H1 (cell line): ENCODE measurements at places on chromosomes 16 and 17. TPM values are rescaled to one million over a fixed set of nuclear protein-coding genes. Genes with fewer than 3 reads are reported as not detected.

- H3K27me3 ChIP-seq, result no peaks in the 10 kb centered on the region
- DNase-seq, result no peak
- H3K4me1 ChIP-seq, result no peaks in the 10 kb centered on the region; the same call in 1 of the 2 replicates
- no peaks in the 10 kb centered on the region for H3K36me3 ChIP-seq
Observed at GRCh38 chr16:72835086-72835485, 212.8 kb downstream of the ZFHX3 start.

IKZF3 gene
- total RNA-seq, result 0.52 and 0.56 TPM in 2 replicates

QRICH2 gene
- total RNA-seq, result 2.8 and 3.2 TPM in 2 replicates

- no peak overlapping the region for H3K4me3 ChIP-seq
- H3K27me3 ChIP-seq, result no peaks in the 10 kb centered on the region
- H3K4me1 ChIP-seq, result no peaks in the 10 kb centered on the region
- no peak overlapping the region for H3K27ac ChIP-seq
Observed at GRCh38 chr16:80027007-80027965, 426.7 kb upstream of the MAF start.

BEAN1 gene
- not detected in 2 replicates for total RNA-seq

GRCh38 chr16:27152121-27152520, 51.2 kb upstream of the KDM8 start:
- DNase-seq, result no peak
- no peaks in the 10 kb centered on the region for H3K36me3 ChIP-seq
- H3K4me1 ChIP-seq, result no peaks in the 10 kb centered on the region
- H3K27me3 ChIP-seq, result no peaks in the 10 kb centered on the region
- H3K4me3 ChIP-seq, result no peak overlapping the region

DNA sequence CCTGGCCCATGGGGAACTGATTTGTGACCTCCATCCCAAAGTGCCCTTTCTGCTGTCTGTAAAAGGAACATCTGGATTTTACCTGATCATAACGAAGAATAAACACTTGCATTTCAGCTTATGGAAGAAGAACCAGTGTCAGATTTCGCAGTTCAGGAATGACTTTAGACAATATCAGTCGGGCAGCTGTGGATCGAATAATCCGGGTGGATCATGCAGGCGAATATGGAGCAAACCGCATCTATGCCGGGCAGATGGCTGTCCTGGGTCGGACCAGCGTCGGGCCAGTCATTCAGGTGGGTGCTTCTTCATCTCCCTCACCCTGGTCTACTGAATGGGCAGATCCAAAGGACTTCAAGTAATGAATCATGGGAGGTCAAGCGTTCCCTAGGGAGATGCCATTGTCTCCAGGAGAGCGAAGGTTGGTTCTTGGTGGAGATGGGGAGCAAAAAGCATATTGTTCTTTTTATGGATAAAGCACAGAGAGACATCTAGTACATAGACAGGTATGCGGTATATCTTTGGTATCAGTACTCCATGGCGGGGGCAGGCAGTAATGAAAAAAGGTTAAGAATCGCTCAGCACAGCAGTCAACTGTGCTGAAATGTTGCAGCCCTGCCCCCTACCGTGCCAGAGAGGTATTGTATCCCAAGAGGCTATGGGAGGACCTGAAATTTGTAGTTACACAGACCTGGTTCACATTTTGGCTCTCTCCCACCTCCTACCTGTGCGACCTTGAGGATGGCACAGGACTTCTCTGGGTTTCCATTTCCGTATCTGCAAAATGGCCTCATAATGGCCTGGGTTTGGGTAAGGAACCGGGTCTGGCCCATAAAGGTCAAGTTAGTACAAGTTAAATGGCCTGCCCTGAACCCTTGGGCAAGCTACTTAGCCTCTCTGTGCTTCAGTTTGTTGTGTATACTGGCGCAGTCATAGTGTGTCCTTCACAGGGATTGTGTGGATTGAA, 4.7 kb downstream of the COQ7 start:
- no peaks in the 10 kb centered on the region; the same call in 1 of the 2 replicates for H3K36me3 ChIP-seq
- H3K4me3 ChIP-seq, result no peak overlapping the region
- H3K4me1 ChIP-seq, result no peaks in the 10 kb centered on the region
- no peaks in the 10 kb centered on the region for H3K27me3 ChIP-seq

- no peak overlapping the region for H3K4me3 ChIP-seq
- DNase-seq, result no peak
- no peaks in the 10 kb centered on the region for H3K36me3 ChIP-seq
- H3K27me3 ChIP-seq, result no peaks in the 10 kb centered on the region
- H3K4me1 ChIP-seq, result peaks cover 10% of the 10 kb centered on the region
Observed at GRCh38 chr17:67492251-67492740, 115.2 kb downstream of the PITPNC1 start.

CHST4 gene
- total RNA-seq, result 11.7 and 12.1 TPM in 2 replicates

DNA sequence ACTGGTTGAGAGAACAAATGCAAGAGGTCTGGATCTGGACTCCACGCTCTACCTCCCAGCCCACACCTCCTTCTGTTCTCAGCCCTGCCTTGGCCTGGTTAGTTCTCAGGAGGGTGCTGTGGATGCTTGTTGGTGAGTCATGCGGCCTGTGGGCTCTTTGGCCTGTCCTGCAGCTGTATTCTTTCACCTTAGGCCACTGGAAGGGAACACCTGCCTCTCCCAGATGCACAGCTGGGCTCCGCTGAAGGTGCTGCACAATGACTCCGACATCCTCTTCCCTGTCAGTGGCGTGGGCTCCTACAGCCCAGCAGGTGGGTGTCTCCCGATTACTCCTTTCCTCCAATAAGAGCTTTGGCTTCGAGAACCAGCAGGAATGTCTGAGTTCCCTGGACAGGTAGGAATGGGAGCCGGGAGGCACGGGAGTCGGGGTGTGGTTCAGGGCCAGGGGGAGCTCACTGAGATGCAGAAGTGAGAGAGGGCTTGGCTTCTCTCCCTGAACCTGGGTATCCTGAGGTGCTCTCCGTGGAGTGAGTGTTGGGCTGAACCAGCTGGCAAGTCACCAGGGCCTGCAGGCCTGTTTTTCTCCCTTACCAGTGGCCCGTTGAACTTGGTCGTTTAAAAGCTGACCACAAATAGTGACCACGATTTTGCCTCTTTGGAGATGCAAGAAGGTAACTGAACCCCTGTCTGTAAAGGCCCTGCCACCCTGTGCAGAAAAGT, 85.0 kb downstream of the SNX29 start:
- no peaks in the 10 kb centered on the region for H3K36me3 ChIP-seq
- no peaks in the 10 kb centered on the region for H3K4me1 ChIP-seq
- no peak overlapping the region for H3K4me3 ChIP-seq
- no peak for DNase-seq
- H3K27ac ChIP-seq, result no peak overlapping the region
- no peaks in the 10 kb centered on the region for H3K27me3 ChIP-seq

DNA sequence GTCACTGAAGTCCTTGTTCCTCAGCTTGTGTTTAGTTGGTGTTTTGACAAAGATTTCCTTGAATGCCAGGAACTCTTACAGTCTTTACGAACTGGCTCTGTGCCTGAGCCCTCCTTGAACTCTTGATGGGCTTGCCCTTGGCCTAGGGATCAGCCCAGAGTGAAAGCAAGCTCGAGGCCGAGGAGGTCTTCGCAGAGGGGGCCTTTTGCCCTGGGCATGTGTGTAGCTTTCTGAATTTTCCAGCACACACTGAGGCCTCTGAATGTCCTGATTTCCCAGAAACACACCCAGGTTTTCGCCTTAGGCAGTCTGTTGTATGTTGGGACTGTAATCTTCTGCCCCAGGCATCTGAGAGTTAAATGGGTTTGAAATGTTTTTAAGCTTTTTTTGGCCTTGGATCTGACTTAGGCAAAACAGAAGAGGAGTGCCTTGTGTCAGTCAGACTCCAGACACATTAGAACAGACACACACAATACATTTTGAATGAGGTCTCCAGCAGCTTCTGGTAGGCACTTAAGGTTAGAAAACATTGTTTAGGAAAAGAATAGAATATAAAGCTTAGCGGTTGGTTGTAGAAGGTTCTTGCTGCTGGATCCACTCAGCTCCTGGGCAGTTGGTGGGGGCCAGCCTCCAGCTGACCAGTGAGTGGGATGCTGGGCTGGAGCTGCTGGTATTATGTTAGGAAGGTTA, 17.1 kb downstream of the FOXK2 start:
- DNase-seq, result no peak
- H3K27me3 ChIP-seq, result no peaks in the 10 kb centered on the region
- H3K4me3 ChIP-seq, result no peak overlapping the region
- peaks cover 3% of the 10 kb centered on the region for H3K4me1 ChIP-seq
- H3K27ac ChIP-seq, result peak overlapping the region; percentile 38; the same call in 1 of the 2 replicates

DNA sequence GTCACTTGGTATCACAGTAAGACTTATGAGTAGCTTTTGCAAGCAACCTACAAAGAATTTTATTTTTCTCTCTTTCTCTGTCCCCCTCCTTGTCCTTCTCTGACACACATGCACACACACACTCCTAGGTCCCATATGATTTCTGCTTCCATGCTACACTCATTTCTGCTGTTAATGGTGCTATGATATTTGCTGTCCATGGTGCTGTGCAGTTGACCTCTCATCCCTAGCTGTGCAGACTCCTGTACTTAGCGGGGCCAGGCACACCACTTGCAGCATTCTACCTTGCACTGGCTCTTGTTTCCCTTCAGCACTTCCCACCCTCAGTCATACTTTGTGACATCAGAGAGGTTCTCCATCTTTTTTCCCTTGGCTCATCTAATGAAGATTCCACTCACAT, 158.9 kb upstream of the CNTNAP4 start:
- no peaks in the 10 kb centered on the region for H3K27me3 ChIP-seq
- H3K27ac ChIP-seq, result no peak overlapping the region
- no peaks in the 10 kb centered on the region for H3K36me3 ChIP-seq
- no peak overlapping the region for H3K4me3 ChIP-seq
- no peak for DNase-seq

DNA sequence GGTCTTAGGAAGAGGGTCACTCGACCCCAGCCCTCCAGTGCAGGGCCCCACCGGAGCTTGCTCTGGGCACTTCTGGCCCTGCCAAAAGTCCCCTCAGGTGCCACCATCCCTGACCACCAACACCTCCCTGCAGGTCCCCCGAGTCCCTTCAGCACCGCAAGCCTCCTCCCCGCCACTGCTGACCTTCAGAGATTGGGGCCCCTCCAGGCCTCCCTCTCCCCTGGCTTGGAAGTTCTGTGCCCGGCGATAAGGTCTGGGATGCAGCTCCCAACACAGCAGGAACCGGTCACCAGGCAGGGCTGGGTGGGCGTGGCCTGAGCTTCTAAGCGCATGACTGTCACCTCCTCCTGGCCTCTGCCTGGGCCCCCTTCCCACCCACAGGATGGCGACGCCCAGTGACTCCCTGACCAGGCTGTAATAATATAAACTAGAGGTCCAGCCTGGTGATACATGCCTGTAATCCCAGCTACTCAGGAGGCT, 11.2 kb downstream of the PIEZO1 start:
- H3K27ac ChIP-seq, result no peak overlapping the region
- no peak for DNase-seq
- no peak overlapping the region for H3K4me3 ChIP-seq
- no peaks in the 10 kb centered on the region for H3K27me3 ChIP-seq
- H3K36me3 ChIP-seq, result no peaks in the 10 kb centered on the region

- no peak overlapping the region for H3K4me3 ChIP-seq
- H3K27ac ChIP-seq, result no peak overlapping the region
- no peaks in the 10 kb centered on the region for H3K27me3 ChIP-seq
- peaks cover 52% of the 10 kb centered on the region for H3K36me3 ChIP-seq
- no peak for DNase-seq
- H3K4me1 ChIP-seq, result peaks cover 8% of the 10 kb centered on the region; the same call in 1 of the 2 replicates
Observed at GRCh38 chr17:8147805-8148404, 4.3 kb downstream of the PER1 start.

FUS gene
- total RNA-seq, result 685 and 686 TPM in 2 replicates

GRCh38 chr17:58338841-58339754, 10.5 kb upstream of the TSPOAP1 start:
- DNase-seq, result no peak
- peaks cover 4% of the 10 kb centered on the region for H3K4me1 ChIP-seq
- H3K27ac ChIP-seq, result peak overlapping the region; percentile 70

GRCh38 chr17:82458179-82458884, at the start of gene NARF:
NARF (plus strand) TSS chr17:82458741; CDS start chr17:82458804, 63 bp downstream.
- H3K4me1 ChIP-seq, result peaks cover 8% of the 10 kb centered on the region
- H3K27me3 ChIP-seq, result no peaks in the 10 kb centered on the region
- peak within 1 kb of the TSS; percentile 77 for H3K4me3 ChIP-seq
- H3K36me3 ChIP-seq, result peaks cover 10% of the 10 kb centered on the region
- peak; percentile 88 for DNase-seq

DNA sequence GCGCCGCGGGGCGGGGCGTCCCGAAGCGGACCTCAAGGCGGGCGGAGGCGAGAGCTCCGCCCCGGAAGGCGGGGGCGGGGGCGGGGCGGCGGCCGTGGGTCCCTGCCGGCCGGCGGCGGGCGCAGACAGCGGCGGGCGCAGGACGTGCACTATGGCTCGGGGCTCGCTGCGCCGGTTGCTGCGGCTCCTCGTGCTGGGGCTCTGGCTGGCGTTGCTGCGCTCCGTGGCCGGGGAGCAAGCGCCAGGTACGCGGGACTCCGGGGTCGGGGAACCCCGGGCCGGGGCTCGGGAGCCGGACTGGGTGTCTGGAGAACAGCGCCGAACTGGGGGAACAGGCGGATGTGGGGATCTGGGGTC, at the start of gene TNFRSF12A:
Gene TNFRSF12A, plus strand, starts transcription at position 122 of the 357 bp plus-strand sequence. Its CDS starts 30 bp downstream, at position 152.
- peak within 1 kb of the TSS; percentile 83 for H3K27ac ChIP-seq
- H3K27me3 ChIP-seq, result no peaks in the 10 kb centered on the region
- peak within 1 kb of the TSS; percentile 94 for H3K4me3 ChIP-seq
- H3K4me1 ChIP-seq, result peaks cover 27% of the 10 kb centered on the region

- no peak for DNase-seq
- H3K27ac ChIP-seq, result no peak overlapping the region
- H3K36me3 ChIP-seq, result no peaks in the 10 kb centered on the region
- H3K27me3 ChIP-seq, result no peaks in the 10 kb centered on the region
- H3K4me1 ChIP-seq, result no peaks in the 10 kb centered on the region
Observed at GRCh38 chr17:21090902-21091618, 35.7 kb upstream of the DHRS7B start.

DNA sequence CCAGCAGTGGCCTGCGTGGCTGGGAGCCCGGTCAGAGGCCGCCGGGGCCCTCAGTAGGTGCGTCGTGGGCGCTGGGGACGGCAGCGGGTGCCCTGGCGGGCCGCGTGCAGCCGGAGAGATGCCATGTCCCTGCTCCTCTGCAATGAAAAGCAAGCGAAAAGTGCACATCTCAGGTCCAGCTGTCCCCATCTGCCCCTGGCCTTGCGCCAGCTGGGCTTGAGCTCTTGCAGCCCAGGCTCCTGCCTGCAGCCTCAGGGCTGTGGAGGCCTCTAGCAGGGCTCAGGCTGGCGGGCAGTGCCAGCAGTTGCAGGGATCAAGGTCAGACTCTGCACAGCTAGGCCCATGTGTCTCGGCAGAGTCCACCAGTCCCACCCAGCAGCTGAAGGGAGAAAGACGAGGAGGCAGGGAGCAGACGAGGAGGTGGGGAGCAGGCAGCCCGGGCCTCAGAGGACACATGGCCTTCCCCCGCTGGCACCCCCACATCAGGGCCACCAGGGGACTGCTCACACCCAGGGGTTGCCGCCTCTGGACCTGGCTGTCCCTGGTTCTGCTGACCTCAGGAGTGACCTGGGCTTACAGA, 11.2 kb downstream of the SLC16A3 start:
- H3K4me1 ChIP-seq, result peaks cover 4% of the 10 kb centered on the region; the same call in 1 of the 2 replicates
- H3K36me3 ChIP-seq, result peaks cover 21% of the 10 kb centered on the region
- H3K4me3 ChIP-seq, result no peak overlapping the region
- H3K27me3 ChIP-seq, result no peaks in the 10 kb centered on the region
